ENCODE measurements at places on chromosomes 3 and 15. TPM values are rescaled to one million over a fixed set of nuclear protein-coding genes. Genes with fewer than 3 reads are reported as not detected.

The LTK gene
- 0.19 TPM for total RNA-seq

The CFAP20DC gene
- 2.0 TPM for total RNA-seq

The CA12 gene
- 195 TPM for total RNA-seq

The GLDN gene
- 1.2 TPM for total RNA-seq

The GATA2 gene
- total RNA-seq: 0.85 TPM

The HYAL1 gene
- 0.96 TPM for total RNA-seq

The GUCA1C gene
- not detected for total RNA-seq

The ESYT3 gene
- total RNA-seq: 0.19 TPM

The CD200R1 gene
- under 0.01 TPM for total RNA-seq

The CNTN6 gene
- total RNA-seq: under 0.01 TPM

The SCN5A gene
- total RNA-seq: 1.1 TPM

The ACKR4 gene
- 6.8 TPM for total RNA-seq

The EXD1 gene
- not detected for total RNA-seq

The SRGAP3 gene
- 9.3 TPM for total RNA-seq

The CHL1 gene
- not detected for total RNA-seq

The LSM3 gene
- total RNA-seq: 15.9 TPM

The LDHAL6B gene
- not detected for total RNA-seq

The OIP5 gene
- total RNA-seq: 2.3 TPM

The IL17RB gene
- under 0.01 TPM for total RNA-seq

The CCDC54 gene
- not detected for total RNA-seq

The C3orf20 gene
- under 0.01 TPM for total RNA-seq

The PTH1R gene
- total RNA-seq: 0.38 TPM

The PLIN1 gene
- under 0.01 TPM for total RNA-seq

The KLHDC8B gene
- 24.2 TPM for total RNA-seq

The PP2D1 gene
- not detected for total RNA-seq

The GOLGA6B gene
- total RNA-seq: not detected

The DUOX2 gene
- total RNA-seq: under 0.01 TPM

The LRRC2 gene
- total RNA-seq: 3.6 TPM

Measured in regular cardiac myocyte (primary cell).